Fibroblast of lung (primary cell): ENCODE measurements at places on chromosomes 5 and 9.

- H3K4me3 ChIP-seq: no peak overlapping the region
- peaks cover 39% of the 10 kb centered on the region for H3K4me1 ChIP-seq
- no peaks in the 10 kb centered on the region for H3K27me3 ChIP-seq
These were observed 36.3 kb downstream of the TRIO start for GRCh38 chr5:14179446-14179845.

DNA sequence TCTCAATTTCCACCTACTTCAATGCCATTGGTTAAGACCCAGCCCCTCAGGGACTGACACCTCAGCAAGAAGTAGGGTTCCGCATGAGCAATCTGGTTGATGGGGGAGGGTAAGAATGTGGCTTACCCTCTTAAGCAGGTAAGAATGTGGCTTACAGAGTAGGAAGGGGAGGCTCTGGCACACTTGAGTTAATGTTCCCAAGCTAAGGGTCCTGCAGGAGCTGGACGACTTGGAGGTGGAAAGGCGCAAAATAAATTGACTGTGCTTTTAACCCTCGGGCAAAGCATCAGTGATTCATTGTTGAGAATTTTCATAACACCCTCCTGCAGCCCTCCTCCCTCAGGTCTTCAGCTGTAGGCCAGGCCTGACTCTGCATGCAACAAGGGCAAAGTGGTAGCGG is 24.9 kb upstream of the ADRA1B start:
- no peak overlapping the region for H3K4me3 ChIP-seq
- no peak overlapping the region for H3K27ac ChIP-seq
- H3K36me3 ChIP-seq: no peaks in the 10 kb centered on the region
- H3K27me3 ChIP-seq: no peaks in the 10 kb centered on the region
- H3K4me1 ChIP-seq: peaks cover 8% of the 10 kb centered on the region

DNA sequence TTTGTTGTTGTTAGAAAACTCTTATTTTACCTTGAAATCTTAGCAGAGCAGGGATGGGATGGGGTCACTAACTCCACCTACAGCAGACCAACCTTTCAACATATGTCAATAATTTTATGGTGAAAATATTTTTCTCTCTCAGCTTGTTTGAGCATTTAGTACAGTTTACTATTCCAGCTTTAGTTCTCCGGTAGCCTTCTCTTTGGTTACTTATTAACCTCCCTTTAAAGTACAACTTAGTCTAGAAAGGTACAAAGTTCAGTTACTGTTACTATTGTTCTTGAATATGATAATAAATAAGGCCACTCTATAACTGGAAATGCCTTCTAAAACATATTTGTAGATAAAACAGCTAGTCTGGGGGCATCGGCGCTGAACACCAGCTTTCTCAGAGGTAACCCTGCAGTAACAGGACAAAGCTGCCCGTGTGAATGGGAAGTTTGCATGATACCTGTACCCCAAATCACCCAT is 233.3 kb downstream of the PCSK1 start:
- H3K4me1 ChIP-seq: no peaks in the 10 kb centered on the region
- H3K4me3 ChIP-seq: no peak overlapping the region
- no peak for DNase-seq
- no peaks in the 10 kb centered on the region for H3K27me3 ChIP-seq
- H3K27ac ChIP-seq: no peak overlapping the region
- no peaks in the 10 kb centered on the region for H3K36me3 ChIP-seq

DNA sequence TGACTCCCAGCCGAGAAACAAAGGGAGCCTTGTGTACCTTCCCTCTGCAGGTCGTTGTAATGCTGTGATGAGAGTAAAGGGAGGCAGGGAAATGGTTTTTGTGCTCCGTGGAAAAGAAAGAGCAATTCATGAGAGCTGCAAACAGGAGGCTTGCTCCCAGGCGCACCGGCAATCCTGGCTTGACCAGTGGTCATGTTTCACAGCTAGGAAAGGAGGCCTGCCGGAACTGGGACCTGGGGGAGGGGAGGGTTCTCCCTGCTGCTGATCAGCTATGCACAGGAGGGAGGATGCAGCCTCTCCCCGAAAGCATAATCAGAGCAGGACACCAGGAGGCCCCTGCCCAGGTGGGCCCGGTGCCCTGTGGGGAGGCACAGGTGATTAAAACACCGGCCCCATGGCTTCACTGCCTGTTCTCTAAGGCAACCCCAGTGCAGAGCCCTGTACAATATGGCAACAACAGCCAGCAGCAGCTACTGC is 131.3 kb downstream of the ZDHHC21 start:
- DNase-seq: no peak
- H3K4me1 ChIP-seq: no peaks in the 10 kb centered on the region
- H3K27ac ChIP-seq: no peak overlapping the region
- no peaks in the 10 kb centered on the region for H3K27me3 ChIP-seq

GRCh38 chr9:128428644-128429512 is 8.2 kb downstream of the CERCAM start:
- no peaks in the 10 kb centered on the region for H3K4me1 ChIP-seq
- no peak overlapping the region for H3K4me3 ChIP-seq
- H3K36me3 ChIP-seq: peaks cover 7% of the 10 kb centered on the region
- DNase-seq: no peak

DNA sequence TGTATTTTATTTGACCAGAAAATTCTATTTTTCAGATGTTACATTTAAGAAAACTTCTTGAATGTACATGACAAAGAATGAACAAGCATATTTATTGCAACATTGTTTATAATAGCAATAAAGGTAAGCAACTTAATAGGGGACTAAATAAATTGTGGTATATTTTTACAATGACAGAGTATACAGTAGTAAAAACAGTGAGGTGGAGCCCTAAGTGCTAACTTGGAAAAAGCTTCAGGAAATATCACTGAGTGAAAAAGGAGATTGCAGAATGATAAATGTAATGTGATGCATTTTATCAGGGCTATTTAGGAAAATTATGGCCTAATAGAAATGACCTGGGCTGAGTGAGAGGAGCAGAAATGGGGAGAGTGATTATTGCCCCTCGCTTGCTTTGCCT is 56.5 kb upstream of the SEMA6A start:
- no peak overlapping the region for H3K4me3 ChIP-seq
- no peak overlapping the region for H3K27ac ChIP-seq
- no peak for DNase-seq
- no peaks in the 10 kb centered on the region for H3K27me3 ChIP-seq
- H3K36me3 ChIP-seq: no peaks in the 10 kb centered on the region

DNA sequence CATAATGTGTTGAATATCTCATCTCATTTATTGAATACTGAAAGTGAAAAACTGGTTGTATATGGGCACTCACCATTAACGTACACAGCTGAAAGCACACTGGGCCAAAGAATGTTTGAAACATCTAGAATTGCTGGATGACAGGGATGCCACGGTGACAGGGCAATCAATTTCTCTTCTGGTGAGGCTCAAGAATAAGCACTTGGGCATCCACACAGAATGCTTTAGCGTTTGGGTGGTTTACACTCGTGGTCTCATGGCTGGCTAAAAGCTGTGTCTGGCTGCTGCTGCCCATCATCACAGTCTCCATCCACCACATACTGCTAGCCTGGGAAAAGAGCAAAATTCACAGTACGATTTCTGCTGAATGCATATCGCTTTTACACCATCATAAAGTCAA is 30.7 kb upstream of the IL31RA start:
- H3K4me1 ChIP-seq: no peaks in the 10 kb centered on the region
- no peak for DNase-seq
- H3K27me3 ChIP-seq: no peaks in the 10 kb centered on the region

DNA sequence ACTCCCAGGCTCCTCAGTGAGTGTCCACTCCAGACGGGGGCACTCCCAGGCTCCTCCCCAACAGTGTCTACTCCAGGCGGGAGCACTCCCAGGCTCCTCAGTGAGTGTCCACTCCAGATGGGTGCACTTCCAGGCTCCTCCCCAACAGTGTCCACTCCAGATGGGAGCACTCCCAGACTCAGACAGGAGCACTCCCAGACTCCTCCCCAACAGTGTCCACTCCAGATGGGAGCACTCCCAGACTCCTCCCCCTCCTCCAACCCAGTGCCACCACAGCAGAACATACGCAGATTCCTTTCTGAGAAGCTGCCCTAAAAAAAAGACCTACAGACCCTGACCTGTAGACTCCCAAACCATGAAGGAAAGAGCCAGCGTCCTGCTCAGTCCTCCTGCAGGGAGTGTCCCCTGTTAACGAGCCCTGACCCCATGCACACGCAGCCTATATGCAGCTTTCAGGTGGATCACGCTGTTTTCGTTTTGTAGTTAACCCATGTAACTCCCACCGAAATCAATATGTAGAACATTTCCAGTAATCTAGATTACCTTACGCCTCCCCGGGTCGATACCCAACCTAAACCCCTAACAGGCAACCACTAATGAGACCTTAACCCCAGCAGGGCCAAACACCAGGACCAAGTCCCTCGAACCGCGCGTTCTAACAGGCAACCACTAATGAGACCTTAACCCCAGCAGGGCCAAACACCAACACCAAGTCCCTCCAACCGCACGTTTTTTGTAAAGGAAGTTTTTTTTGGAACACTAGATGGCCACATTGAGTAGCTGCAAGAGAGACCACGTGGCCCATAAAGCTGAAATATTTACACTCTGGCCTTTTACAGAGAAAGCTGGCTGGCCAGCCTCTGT is 15.7 kb downstream of the PNPLA7 start:
- H3K27me3 ChIP-seq: no peaks in the 10 kb centered on the region
- peak; percentile 69 for DNase-seq
- H3K4me3 ChIP-seq: no peak overlapping the region
- no peak overlapping the region for H3K27ac ChIP-seq
- no peaks in the 10 kb centered on the region for H3K4me1 ChIP-seq

DNA sequence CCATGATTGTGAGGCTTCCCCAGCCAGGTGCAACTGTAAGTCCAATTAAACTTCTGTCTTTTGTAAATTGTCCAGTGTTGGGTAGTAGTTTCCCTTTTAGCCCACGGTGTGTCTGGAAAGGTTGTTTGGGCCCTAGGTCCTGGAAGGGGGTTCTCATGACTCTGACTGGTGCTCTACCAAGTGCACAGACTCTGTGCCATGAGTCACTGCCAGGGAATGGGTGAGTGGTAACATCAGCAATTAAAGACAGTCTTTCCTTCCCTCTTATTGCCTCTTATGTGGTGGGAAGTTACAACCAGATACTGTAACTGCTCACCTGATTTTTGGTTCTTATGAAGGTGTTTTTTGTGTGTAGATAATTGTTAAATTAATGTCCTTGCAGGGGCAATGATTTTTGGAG is 141.2 kb downstream of the PRDM9 start:
- H3K4me1 ChIP-seq: no peaks in the 10 kb centered on the region
- no peak overlapping the region for H3K27ac ChIP-seq
- H3K27me3 ChIP-seq: no peaks in the 10 kb centered on the region
- no peak overlapping the region for H3K4me3 ChIP-seq

- no peak for DNase-seq
- H3K36me3 ChIP-seq: no peaks in the 10 kb centered on the region
- no peak overlapping the region for H3K4me3 ChIP-seq
- H3K27ac ChIP-seq: no peak overlapping the region
- H3K4me1 ChIP-seq: no peaks in the 10 kb centered on the region
These were observed 81.0 kb upstream of the EQTN start for GRCh38 chr9:27377811-27378456.

GRCh38 chr5:95261437-95262175 is 23.3 kb downstream of the MCTP1 start:
- no peaks in the 10 kb centered on the region for H3K27me3 ChIP-seq
- DNase-seq: peak; percentile 69
- no peak overlapping the region for H3K4me3 ChIP-seq
- H3K4me1 ChIP-seq: no peaks in the 10 kb centered on the region

GRCh38 chr9:84947412-84947972 is 278.0 kb downstream of the NTRK2 start:
- no peak for DNase-seq
- no peaks in the 10 kb centered on the region for H3K36me3 ChIP-seq
- H3K27me3 ChIP-seq: no peaks in the 10 kb centered on the region
- no peaks in the 10 kb centered on the region for H3K4me1 ChIP-seq
- H3K27ac ChIP-seq: no peak overlapping the region
- H3K4me3 ChIP-seq: no peak overlapping the region

DNA sequence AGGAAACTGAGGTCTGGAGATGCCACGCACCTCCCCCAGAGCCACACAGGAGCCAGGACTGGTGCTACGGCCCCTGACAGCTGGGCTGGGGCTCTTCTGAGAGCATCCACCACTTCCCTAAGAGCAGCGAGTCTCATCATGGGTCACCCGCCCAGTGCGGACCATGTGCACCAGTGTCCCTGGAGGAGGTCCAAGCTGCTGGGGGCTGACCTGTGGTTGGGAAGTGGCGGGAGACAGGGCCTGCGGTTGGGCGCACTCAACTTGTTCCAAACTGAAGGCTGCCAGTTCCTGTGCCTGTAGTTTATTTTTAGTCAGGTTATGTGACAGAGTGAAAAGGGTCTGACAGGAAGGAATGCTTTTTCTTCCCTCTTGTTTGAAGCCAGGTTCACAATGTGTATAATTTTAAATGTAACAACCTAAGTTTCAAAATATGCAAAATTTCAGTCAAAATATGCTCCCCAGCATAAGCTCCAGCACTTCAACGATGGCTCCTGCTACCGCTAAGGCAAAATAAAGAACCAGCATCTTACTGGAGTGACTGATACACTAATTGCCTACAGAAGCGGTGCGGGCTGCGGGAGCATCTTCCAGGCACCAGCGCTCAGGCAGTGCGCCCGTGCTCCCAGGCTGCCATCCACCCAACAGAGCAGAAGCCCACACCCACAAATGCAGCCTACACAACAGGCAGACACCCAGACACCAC is 14.8 kb downstream of the BARHL1 start:
- H3K4me3 ChIP-seq: no peak overlapping the region
- no peaks in the 10 kb centered on the region for H3K4me1 ChIP-seq
- H3K36me3 ChIP-seq: peaks cover 3% of the 10 kb centered on the region
- peak; percentile 23 for DNase-seq
- no peak overlapping the region for H3K27ac ChIP-seq

GRCh38 chr9:17993024-17993423 is 414.2 kb downstream of the SH3GL2 start:
- no peak for DNase-seq
- no peaks in the 10 kb centered on the region for H3K4me1 ChIP-seq

- no peaks in the 10 kb centered on the region for H3K4me1 ChIP-seq
- no peaks in the 10 kb centered on the region for H3K27me3 ChIP-seq
- DNase-seq: peak; percentile 2
- H3K27ac ChIP-seq: no peak overlapping the region
- H3K36me3 ChIP-seq: no peaks in the 10 kb centered on the region
These were observed 91.4 kb upstream of the RANBP6 start for GRCh38 chr9:6106711-6107339.

GRCh38 chr5:12313602-12314001 is 409.4 kb upstream of the CTNND2 start:
- no peak overlapping the region for H3K4me3 ChIP-seq
- no peaks in the 10 kb centered on the region for H3K4me1 ChIP-seq
- no peak for DNase-seq
- no peaks in the 10 kb centered on the region for H3K27me3 ChIP-seq
- H3K36me3 ChIP-seq: no peaks in the 10 kb centered on the region
